ENCODE measurements at places on chromosomes 7 and 10. TPM values are rescaled to one million over a fixed set of nuclear protein-coding genes. Genes with fewer than 3 reads are reported as not detected.
A peak's percentile ranks its signal among the peaks of the same experiment; 100 is the strongest.

The SLC18A2 gene
- total RNA-seq: not detected

- DNase-seq: peak; percentile 66
These were observed 59.9 kb downstream of the INSIG1 start for GRCh38 chr7:155357573-155358041.

GRCh38 chr7:142720172-142720773, 29.0 kb upstream of the PRSS1 start:
- DNase-seq: no peak

DNA sequence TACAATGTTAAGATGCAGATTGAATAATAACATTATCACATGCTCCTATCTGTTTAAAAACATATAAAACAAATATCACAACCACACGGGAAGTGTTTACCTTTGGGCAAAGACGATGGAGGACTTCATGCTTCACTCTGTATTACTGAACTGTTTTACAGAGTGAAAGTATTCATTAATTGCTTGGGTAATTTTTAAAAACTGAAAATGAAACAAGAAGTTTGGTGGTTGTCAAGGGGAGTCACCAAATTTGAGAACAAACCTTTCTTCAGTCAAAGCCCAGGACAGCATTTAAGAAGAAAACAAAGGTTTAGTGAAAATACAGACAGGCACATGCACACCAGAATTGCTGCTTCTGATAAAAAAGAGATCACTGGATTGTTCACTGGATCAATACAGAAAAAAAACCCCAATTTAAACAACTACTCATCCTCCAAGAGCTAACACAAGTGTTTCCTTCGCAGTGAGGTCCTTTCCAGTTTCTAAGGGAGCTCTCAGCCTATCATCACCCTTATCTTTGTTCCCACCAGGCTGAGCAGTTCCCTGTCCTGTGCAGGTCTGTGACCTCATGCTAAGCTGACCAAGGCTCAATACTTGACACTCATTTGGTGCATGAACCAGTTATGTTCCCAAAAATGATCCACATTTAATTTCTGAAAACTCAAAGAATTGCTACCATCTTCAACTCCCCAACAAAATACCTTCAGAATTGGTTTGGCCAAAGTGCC, 8.8 kb downstream of the PARP12 start:
- no peak for DNase-seq

GRCh38 chr10:118584181-118584954, 11.1 kb downstream of the PRLHR start:
- peak; percentile 80 for DNase-seq

The GPR15LG gene
- not detected for total RNA-seq

GRCh38 chr7:139619367-139619657, 95.8 kb downstream of the CLEC2L start:
- DNase-seq: peak; percentile 25

DNA sequence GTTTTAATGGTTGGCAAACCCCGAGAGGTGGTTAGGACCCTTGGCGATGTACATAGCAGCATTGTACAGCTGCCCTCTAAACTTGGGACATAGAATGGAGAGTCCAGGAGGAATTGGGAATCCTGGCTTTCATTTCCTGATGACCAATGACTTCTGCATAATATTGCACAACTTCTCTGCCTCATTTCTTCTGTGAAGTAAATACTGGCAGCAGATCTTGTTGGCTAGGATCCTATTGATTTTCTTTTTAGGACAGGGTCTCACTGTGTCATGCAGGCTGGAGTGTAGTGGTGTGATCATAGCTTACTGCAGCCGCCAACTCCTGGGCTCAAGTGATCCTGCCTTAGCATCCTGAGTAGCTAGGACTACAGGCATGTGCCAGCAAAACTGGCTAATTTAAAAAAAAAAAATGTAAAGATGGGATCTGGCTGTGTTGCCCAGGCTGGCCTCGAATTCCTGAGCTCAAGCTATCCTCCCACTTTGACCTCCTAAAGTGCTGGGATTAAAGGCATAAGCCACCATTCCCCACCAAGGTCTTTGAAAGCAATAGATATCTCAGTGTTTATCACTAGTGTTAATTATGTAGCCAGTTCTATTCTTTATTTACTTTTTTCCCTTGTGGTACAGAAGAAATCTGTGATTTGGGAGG, 58.1 kb downstream of the PODXL start:
- no peak for DNase-seq

DNA sequence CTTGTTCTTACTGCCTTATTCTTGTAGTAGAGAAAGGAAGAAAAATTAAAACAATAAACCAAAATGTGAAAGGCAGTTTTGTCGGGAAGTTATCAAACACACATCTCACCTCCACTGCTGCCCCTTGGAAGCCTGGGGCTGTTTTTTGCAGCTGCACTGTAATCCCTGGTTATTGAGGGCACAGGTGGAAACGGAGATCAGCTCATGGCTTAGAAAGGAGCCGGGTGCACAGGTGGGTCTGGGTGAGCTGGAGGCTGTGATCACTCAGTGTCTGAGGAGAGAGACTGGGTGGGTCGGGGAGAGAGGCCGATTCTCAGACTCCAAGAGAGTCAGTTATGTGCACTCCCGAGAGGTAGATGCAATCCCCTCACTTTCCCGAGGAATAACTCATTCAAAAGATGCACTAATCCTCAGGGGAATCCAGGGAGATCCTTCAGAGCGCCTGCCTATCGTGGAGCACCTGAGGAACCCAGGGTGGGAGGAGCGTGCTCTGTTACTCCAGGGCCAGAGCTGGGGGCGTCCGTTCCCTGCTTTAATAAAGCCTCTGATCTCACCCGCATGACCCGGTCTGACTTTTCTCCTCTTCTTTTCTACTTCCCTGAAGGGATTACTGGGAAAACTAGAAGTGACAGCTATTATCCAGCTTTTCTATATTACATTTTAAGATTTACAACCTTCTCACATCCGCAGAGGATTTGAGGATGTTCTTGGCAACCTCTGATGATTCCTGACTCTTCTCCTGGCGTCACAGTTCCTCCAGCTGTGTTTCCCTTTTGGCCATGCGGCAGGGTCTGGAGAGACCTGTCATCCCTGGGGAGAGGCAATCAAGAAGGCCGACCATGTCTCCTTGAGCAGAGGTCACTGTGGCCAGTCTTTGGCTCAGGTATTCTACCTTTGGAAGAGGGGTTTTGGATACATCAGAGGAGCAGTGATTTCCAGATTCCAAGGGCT, 82.1 kb downstream of the CAMK1D start:
- DNase-seq: no peak

DNA sequence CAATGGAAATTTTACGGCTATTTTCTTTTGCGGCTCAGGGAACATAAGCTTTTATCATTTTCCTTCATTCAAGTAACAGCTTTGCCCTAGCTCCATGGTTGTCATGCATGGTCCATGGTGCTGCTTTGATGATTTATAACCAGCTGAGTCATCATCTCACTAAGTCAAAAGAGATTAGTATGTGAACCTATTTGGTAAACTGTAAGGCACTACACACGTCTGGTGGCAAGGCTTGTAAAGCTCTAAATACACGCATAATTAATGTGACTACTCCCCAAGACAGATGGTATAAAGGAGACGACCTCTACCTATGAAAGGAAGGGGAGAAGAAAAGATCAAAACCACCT, 340.2 kb downstream of the KCNMA1 start:
- peak; percentile 78 for DNase-seq

- peak; percentile 54 for DNase-seq
These were observed 65.4 kb downstream of the TACC2 start for GRCh38 chr10:122054048-122055025.

- DNase-seq: no peak
These were observed 174.5 kb downstream of the LRRN3 start for GRCh38 chr7:111265394-111265793.

GRCh38 chr10:69362471-69362954, 54.2 kb downstream of the TACR2 start:
- peak; percentile 90 for DNase-seq

The KIAA1217 gene
- 8.2 TPM for total RNA-seq

DNA sequence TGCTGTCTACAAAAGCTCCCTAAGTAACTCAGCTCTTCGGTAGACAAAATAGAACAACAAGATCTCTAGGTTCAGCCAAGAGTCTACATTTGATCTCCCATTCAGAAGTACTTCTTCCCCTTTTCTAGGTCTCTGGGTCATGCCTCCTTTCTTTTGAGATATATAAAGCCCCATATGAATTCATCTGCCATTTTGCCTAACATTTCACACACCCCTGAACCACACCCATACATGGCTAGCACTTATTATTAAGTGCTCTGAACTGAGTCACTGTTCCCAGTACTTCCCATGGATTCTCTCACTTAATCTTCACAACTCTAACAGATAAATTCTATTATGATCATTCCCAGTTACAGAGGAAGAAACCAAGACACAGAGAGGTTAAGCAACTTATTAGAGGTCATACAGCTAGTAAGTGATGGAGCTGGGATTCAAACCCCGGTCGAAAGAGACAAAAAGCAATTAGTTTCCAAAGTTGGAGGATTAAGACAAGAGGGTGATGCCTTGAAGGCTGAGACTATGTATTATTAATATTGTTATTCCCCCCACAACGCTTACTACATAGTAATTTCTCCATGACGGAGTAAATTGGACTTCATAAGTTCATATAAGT, 17.3 kb downstream of the MYOF start:
- DNase-seq: no peak

The POM121C gene
- 8.2 TPM for total RNA-seq

DNA sequence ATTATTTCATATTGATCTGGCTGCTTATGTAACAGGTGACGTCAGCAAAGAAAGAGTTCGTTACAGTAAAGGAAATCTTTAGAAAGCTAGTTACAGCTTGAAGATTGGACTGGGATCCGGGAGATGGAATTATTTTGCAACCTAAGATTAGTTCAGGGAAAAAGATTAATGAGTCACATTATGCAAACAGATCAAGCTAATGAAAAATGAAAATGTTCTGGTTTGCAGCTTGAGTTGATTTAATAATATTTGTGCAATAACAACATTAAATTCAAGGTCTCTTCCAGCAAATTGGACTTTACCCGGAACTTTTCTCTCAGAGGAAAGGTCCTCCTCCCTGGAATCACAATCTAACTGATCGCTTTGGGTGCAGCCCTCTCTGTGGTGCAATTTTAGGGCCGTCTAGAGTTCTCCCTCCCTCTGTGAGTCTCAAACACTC, 119.5 kb downstream of the OTUD1 start:
- DNase-seq: peak; percentile 8

- no peak for DNase-seq
These were observed 155.0 kb downstream of the RTKN2 start for GRCh38 chr10:62113680-62114079.

The VAX1 gene
- total RNA-seq: not detected

The C1QL3 gene
- total RNA-seq: not detected

GRCh38 chr7:26052706-26053105, 99.3 kb upstream of the NFE2L3 start:
- peak; percentile 45 for DNase-seq

- DNase-seq: no peak
These were observed 2.0 kb downstream of the ELN start for GRCh38 chr7:74029991-74030415.

The MET gene
- 62.1 TPM for total RNA-seq

- DNase-seq: peak; percentile 66
These were observed 394.9 kb downstream of the DGKB start for GRCh38 chr7:14507617-14508016.

GRCh38 chr7:112120696-112121217, 85.4 kb downstream of the DOCK4 start:
- DNase-seq: no peak

The PITRM1 gene
- total RNA-seq: 61.2 TPM

- DNase-seq: no peak
These were observed 620.6 kb upstream of the ANKRD30A start for GRCh38 chr10:36504758-36505157.

GRCh38 chr10:27504808-27505460, 830 bp downstream of the RAB18 start:
- DNase-seq: no peak

The PKD2L1 gene
- total RNA-seq: not detected

The EPC1 gene
- 14.1 TPM for total RNA-seq

DNA sequence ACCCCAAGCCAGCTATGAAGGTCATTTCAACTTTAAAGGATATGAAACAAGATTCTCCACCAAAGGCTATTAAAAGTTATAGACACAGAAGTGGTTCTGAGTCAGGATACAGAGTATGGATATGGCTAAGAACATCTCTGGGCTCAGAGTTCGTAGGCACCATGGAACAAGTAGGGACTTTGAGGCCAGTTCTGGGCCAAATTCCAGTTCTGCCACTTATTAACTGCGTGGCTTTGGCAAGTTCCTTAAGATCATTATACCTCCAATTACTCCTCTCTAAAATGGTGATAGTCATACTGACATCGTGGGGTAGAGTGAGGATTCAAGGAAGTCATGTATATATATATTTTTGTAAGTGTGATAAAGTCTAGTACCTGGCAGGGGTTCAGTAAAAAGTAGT, 105.8 kb upstream of the NFE2L3 start:
- no peak for DNase-seq

DNA sequence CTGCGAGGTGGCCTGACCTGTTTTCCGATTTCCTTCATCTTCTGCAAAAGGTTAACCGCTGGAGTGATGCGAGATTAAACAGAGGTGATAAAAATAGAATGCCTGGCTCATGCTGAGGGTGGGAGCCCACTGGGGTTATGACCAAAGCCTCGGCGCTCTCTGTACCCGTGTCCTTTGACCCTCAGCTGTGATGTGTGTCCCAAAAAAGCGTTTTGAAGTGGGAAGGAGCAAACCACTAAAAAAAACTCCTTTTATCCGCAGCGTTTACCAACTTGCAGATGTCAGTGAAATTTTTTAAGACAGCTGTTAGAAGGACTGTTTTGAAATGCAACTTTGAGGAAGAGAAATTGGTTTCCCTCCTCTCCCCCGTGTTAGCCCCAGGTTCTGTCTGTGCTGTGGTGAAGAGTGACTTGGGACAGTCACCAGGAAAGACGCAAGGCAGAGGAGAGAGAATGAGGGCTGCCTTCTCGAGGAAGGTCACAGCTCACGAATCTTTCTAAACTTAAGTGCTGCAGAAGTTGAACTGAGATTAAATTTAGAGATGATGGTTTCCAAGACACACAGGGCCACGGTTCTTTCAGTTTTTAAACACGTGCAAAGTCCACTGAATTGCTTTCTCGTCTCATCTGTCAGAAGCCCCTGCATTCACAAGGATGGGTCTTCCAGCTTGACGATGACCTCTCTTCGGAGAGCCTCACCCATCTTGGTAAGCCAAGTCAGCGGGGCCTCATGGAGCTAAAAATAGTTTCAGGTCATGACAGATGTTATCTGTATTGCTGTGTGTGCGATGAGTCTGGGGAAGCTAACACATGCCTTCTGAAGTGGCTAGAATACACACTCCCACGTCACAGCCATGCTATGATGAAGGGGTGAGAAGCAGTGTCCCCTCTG, 27.6 kb downstream of the AMZ1 start:
- no peak for DNase-seq

GRCh38 chr10:49176310-49177268, 11.6 kb downstream of the TMEM273 start:
- no peak for DNase-seq

The RNF32 gene
- total RNA-seq: 1.7 TPM

The MKX gene
- not detected for total RNA-seq

Measured in RPMI7951 (cell line).